ENCODE measurements at places on chromosomes 16 and 17.

DNA sequence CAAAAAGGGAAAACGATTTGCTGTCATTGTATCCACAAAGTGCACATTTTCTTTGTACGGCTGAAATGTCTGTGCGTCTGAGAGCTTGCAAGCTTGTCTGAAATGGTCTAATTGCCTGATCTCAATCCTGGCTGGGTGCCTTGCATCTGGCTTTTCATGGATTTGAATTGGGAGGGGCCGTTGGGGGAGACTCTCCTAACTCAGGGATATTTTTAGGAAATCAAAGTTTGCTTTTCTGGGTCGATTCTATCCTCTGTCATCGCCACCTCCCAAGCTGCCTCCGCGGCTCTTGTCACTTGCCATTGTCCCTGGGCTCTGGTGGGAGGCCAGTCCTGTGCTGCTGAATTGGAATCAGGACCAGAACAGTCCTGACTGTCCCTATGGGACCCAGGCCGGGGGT is 33.3 kb upstream of the MGAT5B start:
- DNase-seq: no peak

DNA sequence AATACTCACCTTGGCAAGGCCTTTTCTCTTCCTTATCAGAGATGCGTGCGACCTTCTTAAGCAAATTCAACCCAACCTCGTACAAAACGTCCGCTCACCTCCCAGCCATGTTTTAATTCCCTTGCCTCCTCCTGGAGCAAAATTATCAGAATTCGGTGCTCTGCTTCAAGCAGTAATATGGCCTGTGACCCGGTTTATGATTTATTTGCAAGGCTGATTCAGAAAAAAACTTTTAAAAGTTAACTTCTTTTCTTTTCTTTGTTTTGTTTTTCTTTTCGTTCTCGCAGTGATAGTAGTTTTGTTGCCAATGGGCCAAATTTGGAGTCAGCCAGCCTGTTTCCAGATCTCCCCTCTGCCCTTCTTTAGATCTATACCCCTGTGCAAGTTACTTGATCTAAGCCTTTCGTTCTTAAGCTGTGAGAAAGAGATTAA is at the start of gene PHLPP2:
TSS of gene PHLPP2 (minus strand) at position 382 of the 432 bp plus-strand sequence. CDS start 9,906 bp downstream, outside the sequence.
- DNase-seq: no peak

DNA sequence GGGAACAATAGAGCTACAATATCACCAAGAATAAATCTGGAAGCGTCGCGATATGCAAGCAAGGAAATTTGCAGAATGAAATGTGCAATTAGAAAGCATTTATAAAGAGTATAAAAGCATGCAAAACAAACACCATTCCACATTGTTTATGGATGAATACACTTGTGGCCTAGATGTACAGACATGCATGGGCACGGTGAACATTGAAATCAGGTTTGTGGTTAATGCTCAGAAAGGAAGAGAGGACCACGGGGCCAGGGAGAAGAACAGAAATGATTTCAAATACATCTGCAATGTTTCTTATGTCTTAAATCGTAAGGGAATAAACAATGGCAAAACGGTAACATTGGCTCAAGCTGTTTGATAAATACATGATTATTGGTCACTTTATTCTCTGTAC is 235.9 kb downstream of the FOXL1 start:
- no peak for DNase-seq

DNA sequence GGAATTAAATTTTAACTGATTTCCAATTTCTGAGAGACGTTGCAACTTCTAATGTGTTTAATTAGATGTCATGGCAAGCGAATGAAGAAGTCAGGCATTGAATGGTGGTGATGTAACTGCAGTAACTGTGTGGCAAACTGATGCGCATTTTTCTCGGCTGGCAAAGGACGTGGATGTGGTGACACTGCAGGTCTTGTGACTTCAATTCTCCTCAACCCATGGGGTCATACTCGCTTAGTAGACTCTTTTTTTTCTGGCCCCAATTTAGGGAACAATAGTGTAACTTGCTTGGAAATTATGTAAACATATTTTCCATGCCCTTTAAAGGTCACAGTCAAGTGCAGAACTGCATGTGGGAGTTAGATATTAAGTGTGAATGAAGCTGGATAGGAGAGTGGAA is 1.9 kb upstream of the FAM20A start:
- DNase-seq: no peak

GRCh38 chr16:51148678-51149228 is 2.3 kb downstream of the SALL1 start:
- DNase-seq: no peak

DNA sequence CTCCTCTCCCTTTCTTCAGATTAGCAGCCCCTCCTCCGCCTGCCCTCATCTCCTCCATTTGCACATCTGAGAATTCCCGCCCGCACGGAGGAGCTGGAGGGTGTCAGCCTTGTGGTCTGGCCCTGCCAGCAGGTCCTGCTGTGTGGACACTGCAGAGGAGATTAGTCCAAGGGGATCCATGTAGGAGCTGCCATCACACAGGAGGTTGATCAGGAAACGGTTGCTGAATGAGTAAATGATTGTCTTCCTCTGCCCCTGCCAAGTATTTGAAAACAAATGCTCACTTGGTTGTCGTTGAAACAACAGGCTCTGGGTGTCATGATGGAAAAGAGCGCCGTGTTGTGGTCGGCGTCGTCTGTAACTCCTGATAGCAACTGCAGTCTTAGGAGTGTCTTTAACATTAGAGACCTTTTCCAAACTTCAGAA is 63.8 kb upstream of the CHMP6 start:
- DNase-seq: no peak
